ENCODE measurements at places on chromosomes 6 and 20.
A peak's percentile ranks its signal among the peaks of the same experiment; 100 is the strongest.

DNA sequence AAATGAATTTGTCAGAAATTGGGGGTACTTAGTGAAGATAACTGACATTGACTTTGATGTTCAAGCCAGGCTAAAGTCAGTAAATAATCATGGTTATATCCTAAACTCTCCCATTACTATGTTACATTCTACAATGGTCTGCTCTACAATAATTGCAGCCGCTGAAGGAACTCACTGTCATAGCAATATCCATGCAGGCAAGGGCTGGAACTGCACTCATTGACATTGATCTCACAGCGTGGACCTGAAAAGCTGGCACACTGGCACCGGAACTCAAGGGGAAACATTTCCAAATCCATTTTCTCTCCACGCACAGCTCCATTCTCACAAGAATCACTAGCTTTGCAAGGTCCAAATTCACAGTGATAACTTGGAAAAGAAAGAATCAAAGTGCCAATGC, 702.7 kb downstream of the EYS start:
- no peaks in the 10 kb centered on the region for H3K36me3 ChIP-seq
- no peak overlapping the region for H3K27ac ChIP-seq
- H3K4me3 ChIP-seq = no peak overlapping the region
- no peaks in the 10 kb centered on the region for H3K4me1 ChIP-seq
- no peak for DNase-seq

- no peak overlapping the region for H3K4me3 ChIP-seq
- no peak overlapping the region for H3K27ac ChIP-seq
- no peaks in the 10 kb centered on the region for H3K36me3 ChIP-seq
- H3K4me1 ChIP-seq = no peaks in the 10 kb centered on the region
These were observed 521.5 kb upstream of the IRAK1BP1 start for GRCh38 chr6:78345882-78346281.

DNA sequence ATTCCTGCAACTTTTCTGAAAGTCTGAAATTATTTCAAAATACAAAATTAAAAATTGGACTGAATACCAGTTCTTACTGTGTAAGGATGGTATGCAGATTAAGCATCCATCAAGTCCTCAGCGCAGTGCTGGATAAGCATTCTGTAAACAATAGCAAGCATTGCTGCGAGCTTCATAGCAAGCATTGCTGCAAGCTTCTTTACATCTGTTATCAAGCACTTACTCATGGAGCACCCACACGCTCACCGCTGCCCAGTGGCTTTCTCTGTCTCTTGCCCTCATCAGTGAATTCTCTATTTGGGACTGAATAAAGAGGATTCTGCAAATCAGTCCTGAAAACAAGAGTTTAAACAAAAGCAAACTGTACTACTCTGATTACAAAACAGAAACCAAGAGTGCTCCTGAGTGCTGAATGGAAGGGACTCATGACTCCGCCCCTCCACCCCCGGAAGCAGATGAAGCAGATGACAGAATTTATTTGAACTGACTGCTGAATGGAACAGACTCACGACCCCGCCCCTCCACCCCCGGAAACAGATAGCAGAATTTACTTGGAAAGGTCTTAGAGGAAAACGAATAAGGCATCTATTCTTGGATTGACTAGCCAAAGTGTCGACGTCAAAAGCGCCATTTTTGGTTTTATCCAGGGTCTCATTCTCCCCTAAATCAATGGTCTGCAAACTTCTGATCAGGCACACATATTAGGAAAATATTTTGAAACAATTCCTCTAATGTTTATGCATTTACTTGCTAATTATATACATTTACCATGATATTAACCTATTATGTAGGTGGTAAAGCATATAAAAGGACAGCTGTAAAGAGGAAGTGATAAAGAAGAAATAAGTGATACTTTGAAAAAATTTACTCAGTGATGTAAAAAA, 22.1 kb upstream of the EYA2 start:
- no peaks in the 10 kb centered on the region for H3K36me3 ChIP-seq
- peak overlapping the region; percentile 7 for H3K4me3 ChIP-seq
- H3K4me1 ChIP-seq = no peaks in the 10 kb centered on the region

GRCh38 chr6:96302991-96303390, 218.6 kb upstream of the UFL1 start:
- H3K4me3 ChIP-seq = no peak overlapping the region
- H3K36me3 ChIP-seq = no peaks in the 10 kb centered on the region
- DNase-seq = no peak
- H3K27ac ChIP-seq = no peak overlapping the region
- no peaks in the 10 kb centered on the region for H3K27me3 ChIP-seq

DNA sequence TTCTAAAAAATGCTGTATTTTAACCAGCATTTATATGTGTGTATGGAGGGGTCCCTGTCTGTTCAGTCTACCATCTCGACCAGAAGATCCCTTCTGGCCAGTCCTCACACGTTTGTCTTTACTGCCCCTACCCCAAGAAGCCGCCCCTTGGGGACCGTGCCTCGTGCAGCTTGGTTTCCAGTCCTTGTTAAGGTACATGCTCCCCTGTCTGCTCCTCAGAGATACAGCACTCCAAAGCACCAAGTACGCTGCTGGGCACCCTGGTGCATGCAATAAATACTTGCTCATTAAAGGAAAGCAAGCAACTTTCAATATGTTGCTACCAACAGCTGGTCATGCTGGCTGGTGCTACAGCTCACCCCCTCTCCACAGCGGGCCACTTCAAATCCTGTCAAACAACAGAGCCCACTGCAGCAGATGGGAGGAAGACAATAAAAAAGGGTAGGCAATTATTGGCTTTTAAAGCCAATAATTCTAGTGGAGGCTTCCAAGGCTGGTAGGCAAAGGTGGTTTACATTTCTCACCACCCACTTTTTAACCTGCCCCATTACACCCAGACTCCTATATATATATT, 61.6 kb downstream of the PSMG4 start:
- no peak overlapping the region for H3K4me3 ChIP-seq
- no peak for DNase-seq
- H3K36me3 ChIP-seq = peaks cover 4% of the 10 kb centered on the region
- H3K4me1 ChIP-seq = peaks cover 10% of the 10 kb centered on the region

DNA sequence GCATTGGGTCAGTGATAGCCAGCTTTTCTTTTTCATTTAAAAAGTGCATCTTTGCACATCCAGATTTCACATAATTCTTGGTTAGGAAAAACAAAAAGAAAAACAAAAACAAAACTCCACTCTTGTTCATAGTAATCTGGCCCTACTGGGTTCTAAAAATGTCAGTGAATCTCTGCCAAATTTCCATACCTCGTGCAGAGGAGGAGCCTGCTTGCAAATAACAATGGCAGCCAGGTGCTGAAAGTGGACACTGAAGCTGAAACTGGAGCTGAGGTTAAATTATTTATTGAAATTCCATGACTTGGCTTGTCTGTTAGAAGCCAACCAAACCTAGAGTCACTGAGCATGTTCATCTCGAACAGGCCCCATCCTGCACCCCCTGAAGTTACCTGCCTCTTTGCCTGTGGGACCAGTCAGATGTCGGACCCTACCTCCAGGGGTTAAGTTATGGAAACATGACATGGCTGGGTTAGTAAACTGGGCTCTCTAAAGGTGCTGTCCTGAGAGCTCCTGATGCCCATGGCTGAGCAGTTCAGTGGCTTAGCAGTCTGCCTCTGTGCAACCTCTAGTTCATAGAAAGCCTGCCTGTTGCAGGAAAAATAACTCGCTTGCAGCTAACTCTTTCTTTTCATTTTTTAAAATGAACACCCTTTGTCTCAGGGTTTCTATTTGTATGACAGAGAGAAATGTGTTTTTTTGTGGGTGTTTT, 42.7 kb downstream of the CLIC5 start:
- DNase-seq = no peak
- H3K27me3 ChIP-seq = no peaks in the 10 kb centered on the region
- no peak overlapping the region for H3K27ac ChIP-seq
- no peaks in the 10 kb centered on the region for H3K4me1 ChIP-seq
- no peaks in the 10 kb centered on the region for H3K36me3 ChIP-seq

GRCh38 chr20:35954907-35955251, 577 bp upstream of the SCAND1 start:
- no peak for DNase-seq
- no peaks in the 10 kb centered on the region for H3K27me3 ChIP-seq
- H3K4me1 ChIP-seq = peaks cover 33% of the 10 kb centered on the region
- peak overlapping the region; percentile 84 for H3K4me3 ChIP-seq

DNA sequence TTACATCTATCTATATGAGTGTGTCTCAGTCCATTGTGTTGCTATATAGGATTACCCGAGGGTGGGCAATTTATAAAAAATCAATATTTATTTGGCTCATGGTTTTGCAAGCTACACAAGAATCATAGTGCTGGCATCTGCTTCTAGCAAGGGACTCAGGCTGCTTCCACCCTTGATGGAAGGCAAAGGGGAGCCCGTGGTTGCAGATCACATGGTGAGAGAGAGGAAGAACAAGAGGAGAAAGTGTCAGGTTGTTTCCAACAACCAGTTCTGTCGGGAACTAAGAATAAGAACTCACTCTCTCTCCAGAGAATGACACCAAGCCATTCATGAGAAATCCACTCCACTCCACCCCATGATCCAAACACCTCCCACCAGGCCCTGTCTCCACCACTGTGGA, 48.2 kb upstream of the TENT5A start:
- H3K36me3 ChIP-seq = no peaks in the 10 kb centered on the region
- H3K4me1 ChIP-seq = no peaks in the 10 kb centered on the region
- no peak overlapping the region for H3K4me3 ChIP-seq

Data from suprapubic skin (tissue), 4 donors.